ENCODE measurements at places on chromosomes 4 and X.

- no peak for DNase-seq
Measured at GRCh38 chrX:71154196-71154595, 9.6 kb downstream of the NLGN3 start.

- no peak for DNase-seq
Measured at GRCh38 chr4:73729534-73730165, 10.7 kb upstream of the CXCL8 start.

DNA sequence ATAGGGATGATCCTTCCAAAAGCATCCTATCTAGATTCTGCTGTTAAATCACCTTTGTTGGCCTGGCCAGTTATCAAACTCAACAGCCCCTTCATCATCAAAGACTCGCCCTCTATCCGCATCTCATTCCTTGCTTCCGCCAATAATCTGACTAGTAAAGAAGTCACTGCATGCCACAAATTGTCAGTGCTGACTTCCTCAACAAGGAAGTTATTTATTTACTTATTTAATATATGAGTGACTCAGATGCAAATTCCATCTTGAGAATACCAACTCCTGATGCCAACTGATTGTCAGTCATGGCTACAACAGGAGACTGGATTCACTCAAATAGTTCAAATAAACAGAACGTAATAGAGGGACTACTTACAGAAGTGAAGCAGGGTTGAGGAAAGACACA, 283.8 kb downstream of the TRIML1 start:
- no peak for DNase-seq

- DNase-seq = no peak
Measured at GRCh38 chr4:100681289-100681688, 163.5 kb upstream of the EMCN start.

DNA sequence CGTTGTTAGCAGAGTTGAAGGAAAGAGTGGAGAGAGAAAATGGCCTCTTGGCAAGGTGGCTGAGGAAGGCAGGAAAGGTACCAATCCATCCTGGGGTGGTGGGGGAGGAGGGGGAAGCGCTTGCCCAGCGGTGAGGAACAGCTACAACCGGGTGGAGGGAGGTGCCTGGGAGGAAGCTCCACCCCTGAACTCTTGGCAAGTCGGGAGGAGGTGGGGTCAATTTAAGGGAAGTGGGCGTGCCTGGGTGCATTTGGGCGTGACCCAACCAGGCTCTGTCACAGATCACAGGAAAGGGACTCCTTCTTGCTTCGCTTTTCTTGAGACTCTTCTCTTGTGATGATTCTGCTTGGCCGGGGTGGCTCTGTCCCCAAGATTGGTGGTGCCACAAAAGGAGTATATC, 41.7 kb downstream of the BCORL1 start:
- DNase-seq = peak; percentile 74

GRCh38 chrX:29138003-29138402, 550.8 kb downstream of the IL1RAPL1 start:
- DNase-seq = no peak

DNA sequence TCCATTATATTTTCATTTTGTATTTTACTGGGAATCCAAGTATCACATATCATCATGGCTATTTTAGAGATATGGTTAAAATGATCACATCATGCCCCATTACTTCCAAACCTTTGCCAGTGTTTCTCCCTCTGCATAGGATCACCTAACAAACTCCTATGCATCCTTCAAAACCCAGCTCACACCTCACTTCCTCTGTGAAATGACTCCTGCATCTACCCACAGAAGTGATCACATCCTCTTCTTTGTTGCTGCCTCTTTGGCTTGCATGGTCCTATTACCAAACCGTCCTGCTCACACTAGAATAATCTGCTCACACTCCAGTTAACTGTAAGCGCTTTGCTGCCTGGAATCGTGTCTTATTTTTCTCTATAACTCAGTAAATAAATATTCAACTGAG, 74.7 kb upstream of the C4orf50 start:
- DNase-seq = no peak

GRCh38 chrX:72203421-72203820, 21.9 kb downstream of the PIN4 start:
- no peak for DNase-seq
